GM23338 (cell line): ENCODE measurements at places on chromosomes 4 and X. TPM values are rescaled to one million over a fixed set of nuclear protein-coding genes. Genes with fewer than 3 reads are reported as not detected.

KIF4A gene
- 27.6 and 30.6 TPM in 2 replicates for total RNA-seq

ADGRA3 gene
- total RNA-seq: 73.9 and 75.3 TPM in 2 replicates

SULT1E1 gene
- total RNA-seq: 0.12 TPM in 1 of 2 replicates, not detected in the other

DNA sequence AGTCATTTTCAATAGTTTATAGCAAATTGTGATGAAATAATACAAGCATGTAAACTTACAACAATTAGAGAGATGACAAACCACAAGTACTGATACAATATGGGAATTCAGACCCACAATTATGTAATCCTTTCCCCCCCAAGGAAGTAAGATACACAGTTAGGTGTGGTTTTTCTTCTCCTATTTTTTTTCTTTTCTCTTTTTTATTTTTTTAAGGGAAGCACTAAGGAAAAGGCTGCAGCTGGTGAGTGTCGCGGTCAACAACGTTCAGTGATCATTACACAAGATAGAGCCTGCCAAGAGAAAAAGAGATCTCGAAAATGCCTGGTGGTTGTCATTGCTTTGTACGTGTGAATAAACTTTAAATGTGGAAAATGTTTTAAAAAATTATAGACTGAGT is 9.8 kb downstream of the NDNF start:
- H3K27me3 ChIP-seq: no peaks in the 10 kb centered on the region
- no peak overlapping the region for H3K4me3 ChIP-seq
- DNase-seq: peak; percentile 8

- H3K4me3 ChIP-seq: no peak overlapping the region
- H3K4me1 ChIP-seq: no peaks in the 10 kb centered on the region
- H3K36me3 ChIP-seq: 0 out of 2 replicates have a peak, but pooled peaks cover 5% of the 10 kb centered on the region
- H3K27me3 ChIP-seq: no peaks in the 10 kb centered on the region
- no peak for DNase-seq
Measured at GRCh38 chr4:71125137-71125536, 131.7 kb downstream of the DCK start.

- DNase-seq: peak; percentile 80
- no peaks in the 10 kb centered on the region for H3K27me3 ChIP-seq
- peaks cover 3% of the 10 kb centered on the region; the same call in 1 of the 2 replicates for H3K4me1 ChIP-seq
- no peak overlapping the region for H3K4me3 ChIP-seq
- no peak overlapping the region; the same call in 1 of the 2 replicates for H3K27ac ChIP-seq
Measured at GRCh38 chr4:157014621-157015591, 43.3 kb upstream of the PDGFC start.

DNA sequence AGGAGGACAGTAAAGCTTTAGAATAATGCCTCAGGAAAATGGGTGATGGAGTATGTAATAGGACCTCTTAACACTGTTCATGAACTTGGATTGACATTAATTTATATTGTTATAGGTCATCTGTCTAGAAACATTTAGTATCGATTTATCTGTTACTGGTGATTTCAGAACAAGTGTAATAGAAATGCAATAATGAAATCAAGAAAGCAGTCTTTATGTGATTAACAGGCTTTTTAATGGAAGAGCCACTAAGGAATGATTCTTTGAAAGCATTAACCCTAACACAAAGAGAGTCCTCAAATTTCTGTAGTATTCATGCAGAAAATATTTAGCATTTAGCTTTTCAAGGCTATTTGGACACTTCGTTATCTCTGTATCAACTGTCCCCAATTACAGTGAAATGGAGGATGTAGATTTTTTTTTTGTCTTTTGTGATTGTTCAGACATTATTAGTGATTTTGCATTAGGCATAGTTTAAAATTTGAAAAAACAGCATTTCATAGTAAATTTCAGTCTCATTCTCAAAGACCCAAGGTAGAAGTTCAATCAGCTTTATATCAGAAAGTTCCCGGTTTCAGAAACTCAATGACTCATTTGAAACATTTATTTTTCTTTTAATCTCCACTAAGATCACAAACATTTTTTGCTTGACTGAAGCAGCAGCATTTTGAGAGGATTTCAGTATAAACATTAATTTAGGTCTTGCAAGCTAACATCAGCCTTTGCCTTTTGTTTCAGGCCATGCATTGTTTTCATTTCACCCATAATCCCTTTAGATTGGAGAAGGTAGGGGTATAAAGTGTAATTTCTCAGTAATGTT is 56.3 kb downstream of the AGTR2 start:
- no peaks in the 10 kb centered on the region for H3K4me1 ChIP-seq
- H3K27ac ChIP-seq: no peak overlapping the region
- no peaks in the 10 kb centered on the region for H3K27me3 ChIP-seq

GRCh38 chrX:50536955-50537354 is 66.3 kb upstream of the DGKK start:
- H3K27me3 ChIP-seq: no peaks in the 10 kb centered on the region
- H3K36me3 ChIP-seq: no peaks in the 10 kb centered on the region
- no peak overlapping the region for H3K27ac ChIP-seq
- no peak overlapping the region for H3K4me3 ChIP-seq

GRCh38 chr4:112739442-112739841 is 102.5 kb downstream of the LARP7 start:
- no peaks in the 10 kb centered on the region for H3K27me3 ChIP-seq
- no peak overlapping the region for H3K4me3 ChIP-seq
- H3K36me3 ChIP-seq: no peaks in the 10 kb centered on the region
- no peak for DNase-seq
- peaks cover 20% of the 10 kb centered on the region for H3K4me1 ChIP-seq
- peak overlapping the region; percentile 89 for H3K27ac ChIP-seq

- no peak for DNase-seq
- H3K27ac ChIP-seq: no peak overlapping the region
- no peaks in the 10 kb centered on the region for H3K27me3 ChIP-seq
- no peaks in the 10 kb centered on the region for H3K36me3 ChIP-seq
Measured at GRCh38 chr4:25113915-25114904, 46.0 kb downstream of the SEPSECS start.

GRCh38 chrX:102964940-102965339 is 27.9 kb downstream of the RAB40AL start:
- H3K27ac ChIP-seq: no peak overlapping the region
- no peaks in the 10 kb centered on the region for H3K27me3 ChIP-seq
- H3K4me3 ChIP-seq: no peak overlapping the region
- H3K36me3 ChIP-seq: no peaks in the 10 kb centered on the region
- DNase-seq: no peak
